ENCODE measurements at places on chromosomes 4 and X.

- DNase-seq, result no peak
Observed at GRCh38 chr4:27861381-27861787, 1000.7 kb downstream of the STIM2 start.

DNA sequence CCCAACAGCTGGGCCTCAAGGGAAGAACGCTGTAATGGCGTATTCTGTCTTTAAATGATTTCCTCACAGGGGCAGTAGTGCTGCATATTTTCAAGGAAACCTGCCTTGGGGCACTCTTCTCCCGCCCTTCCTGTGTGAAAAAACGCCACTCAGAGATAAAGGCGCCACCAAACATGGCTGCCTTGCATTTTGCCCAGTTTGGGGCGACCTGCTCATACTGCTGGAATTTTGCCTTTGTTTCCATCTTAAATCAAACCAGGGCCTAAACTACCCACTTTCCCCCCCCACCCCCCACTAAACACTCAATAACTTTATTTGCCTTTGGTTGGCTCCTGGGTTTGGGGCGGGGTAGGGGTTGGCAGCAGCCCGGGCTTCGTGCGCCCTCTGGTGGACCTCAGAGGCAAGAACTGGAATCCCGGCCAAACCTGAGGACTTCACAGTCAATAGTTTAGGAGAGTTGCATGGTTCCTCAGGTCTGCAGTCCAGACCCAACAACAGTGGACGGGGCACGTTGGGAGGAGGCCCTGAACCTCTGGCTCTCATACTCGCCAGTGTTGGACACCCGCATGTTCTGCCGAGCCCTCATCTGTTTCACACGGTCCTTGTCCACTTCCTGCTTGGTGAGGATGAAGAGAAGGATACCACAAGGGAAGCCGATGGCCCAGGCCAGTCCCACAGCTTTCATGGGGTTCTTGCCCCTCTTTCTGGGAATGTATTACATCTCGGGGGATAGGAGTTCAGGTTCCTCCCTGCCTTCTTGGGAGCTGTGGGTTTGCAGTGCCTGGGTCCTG is 220.1 kb upstream of the STK26 start:
- DNase-seq, result no peak

DNA sequence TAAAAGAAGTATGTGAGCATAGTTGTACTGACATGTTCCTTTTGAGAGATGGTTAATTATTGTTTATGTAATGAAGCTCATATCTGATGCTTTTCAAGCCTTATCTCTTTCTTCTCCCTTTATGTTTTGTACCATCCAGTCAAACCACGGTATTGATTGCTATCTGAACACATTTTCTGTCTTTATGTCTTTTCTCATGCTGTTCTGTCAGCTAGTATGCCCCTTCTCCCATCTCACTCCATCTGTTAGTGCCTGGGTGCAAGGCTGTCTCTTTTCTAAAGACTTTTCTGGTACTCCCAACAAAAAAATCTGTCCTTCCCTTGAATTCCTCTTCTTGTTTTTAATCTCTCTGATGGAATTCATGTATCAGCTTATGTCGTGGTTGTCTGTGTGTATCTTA is 883.8 kb upstream of the IGFBP7 start:
- DNase-seq, result no peak

- no peak for DNase-seq
Observed at GRCh38 chrX:38375891-38376290, 23.5 kb downstream of the OTC start.

DNA sequence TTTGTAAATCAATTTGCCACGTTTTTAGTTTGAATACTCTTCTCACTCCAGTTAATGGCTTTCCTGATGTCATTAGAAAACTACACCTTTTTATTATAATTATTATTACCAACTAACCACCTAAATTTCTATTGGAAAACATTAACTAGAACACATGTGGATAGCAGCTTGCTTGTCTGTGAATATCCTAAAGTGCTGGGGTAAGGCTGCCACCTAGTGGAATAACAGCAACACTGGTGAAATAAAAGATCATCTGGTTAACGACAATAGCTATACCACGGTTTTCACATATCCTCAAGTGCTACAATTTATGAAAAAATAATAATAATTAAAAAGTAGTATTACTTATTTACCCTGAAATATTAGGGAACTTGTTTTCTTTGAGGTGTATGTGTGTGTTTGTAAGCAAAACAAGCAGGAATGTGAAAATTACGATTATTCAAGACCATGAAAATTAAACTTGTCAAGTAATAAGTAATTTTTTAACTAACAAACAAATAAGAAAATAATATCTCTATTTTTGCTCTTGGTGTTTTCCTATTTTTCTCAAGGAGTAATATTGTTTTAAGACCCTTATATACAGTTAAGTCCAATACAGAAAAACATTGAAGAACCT is 130.1 kb upstream of the TECRL start:
- no peak for DNase-seq

GRCh38 chrX:131626681-131627296 is 82.9 kb downstream of the OR13H1 start:
- no peak for DNase-seq

DNA sequence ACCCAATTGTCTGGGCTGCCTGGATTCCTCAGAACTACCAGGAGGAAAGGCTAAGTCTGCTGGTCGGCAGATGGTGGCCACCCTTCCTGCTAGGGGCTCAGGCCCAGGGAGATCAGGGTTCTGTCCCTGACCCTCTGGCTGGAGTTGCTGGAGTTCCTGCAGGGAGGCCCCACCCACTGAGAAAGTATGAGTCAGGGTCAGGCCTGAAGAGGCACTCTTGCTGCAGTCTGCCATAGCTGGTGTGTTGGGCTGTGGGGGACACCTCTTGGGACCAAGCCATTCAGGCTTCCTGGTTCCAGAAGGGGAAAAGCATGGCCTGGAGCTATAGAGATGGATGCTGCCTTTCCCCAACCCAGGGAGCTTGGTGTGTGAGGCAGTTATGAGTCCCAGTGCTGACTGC is 40.4 kb upstream of the PCDH18 start:
- no peak for DNase-seq

- no peak for DNase-seq
Observed at GRCh38 chrX:77431227-77431626, 16.0 kb upstream of the FGF16 start.

DNA sequence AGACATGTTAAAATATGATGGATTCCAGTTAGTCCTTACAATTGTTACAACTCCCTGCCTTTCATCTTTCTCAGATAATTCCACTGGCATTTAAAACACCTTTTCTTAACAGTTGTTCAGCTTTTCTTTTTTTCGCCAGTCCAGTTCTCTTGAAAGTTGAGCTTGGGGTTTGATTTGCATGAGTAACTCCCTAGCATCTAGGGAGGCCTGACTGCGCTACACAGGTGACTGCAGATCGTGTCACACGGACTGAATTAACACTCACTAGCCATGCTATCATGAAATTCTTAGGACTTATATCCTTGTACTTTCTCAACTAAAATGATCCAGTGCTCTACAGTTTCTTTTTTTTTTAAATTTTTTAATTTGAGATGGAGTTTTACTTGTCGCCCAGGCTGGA is 69.8 kb downstream of the ARHGAP24 start:
- no peak for DNase-seq

GRCh38 chr4:88967883-88968331 is 89.1 kb downstream of the FAM13A start:
- DNase-seq, result no peak

- no peak for DNase-seq
Observed at GRCh38 chr4:992297-993110, 700 bp downstream of the SLC26A1 start.

Data from C1 segment of cervical spinal cord (tissue), 14 donors.